ENCODE measurements at places on chromosomes 11 and 22.
A peak's percentile ranks its signal among the peaks of the same experiment; 100 is the strongest.

GRCh38 chr22:46068181-46068592, 82.1 kb upstream of the PPARA start:
- DNase-seq, result no peak

- DNase-seq, result no peak
These were observed 1371.2 kb downstream of the BRD1 start for GRCh38 chr22:48456449-48456848.

GRCh38 chr11:124302347-124303125, 11.2 kb downstream of the OR8D1 start:
- no peak for DNase-seq

- DNase-seq, result no peak
These were observed 12.2 kb downstream of the HPS5 start for GRCh38 chr11:18309691-18310090.

- no peak for DNase-seq
These were observed 1.1 kb downstream of the EWSR1 start for GRCh38 chr22:29269230-29269604.

- no peak for DNase-seq
These were observed 234.4 kb upstream of the E2F8 start for GRCh38 chr11:19474954-19475721.

- no peak for DNase-seq
These were observed 17.5 kb upstream of the CDC42EP2 start for GRCh38 chr11:65297026-65297672.

GRCh38 chr11:117639601-117640000, 157.4 kb downstream of the DSCAML1 start:
- DNase-seq, result no peak

DNA sequence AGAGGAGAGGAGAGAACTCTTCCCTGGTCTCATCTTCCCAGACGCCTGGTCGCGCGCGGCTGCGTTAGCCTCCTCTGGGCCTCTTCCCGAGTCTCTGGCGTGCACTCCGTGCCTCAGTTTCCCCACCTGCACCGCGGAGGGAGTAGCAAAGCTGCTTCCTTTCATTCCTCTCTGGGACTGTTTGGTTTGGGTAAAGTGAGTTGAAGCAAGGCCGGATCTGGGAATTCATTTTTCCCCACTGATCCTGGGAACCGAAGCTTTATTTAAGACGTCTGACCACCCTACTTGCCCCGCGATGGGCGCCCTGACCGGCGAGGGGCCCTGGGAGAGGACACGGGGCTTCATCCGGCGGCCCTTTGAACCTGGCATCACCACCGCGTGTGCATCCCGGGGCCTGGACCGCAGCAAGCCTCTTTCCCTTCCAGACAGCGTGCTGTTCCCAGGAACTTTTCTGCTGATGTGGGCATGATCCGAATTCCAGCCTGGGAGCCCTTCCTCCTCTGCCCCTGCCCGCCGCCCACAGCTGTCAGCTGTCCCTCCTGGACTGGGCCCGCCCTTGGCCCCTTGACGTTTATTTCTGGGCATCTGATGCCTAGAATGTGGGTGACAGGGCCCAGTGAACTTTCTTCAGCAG, 758 bp downstream of the LDLRAD3 start:
- peak; percentile 64 for DNase-seq

DNA sequence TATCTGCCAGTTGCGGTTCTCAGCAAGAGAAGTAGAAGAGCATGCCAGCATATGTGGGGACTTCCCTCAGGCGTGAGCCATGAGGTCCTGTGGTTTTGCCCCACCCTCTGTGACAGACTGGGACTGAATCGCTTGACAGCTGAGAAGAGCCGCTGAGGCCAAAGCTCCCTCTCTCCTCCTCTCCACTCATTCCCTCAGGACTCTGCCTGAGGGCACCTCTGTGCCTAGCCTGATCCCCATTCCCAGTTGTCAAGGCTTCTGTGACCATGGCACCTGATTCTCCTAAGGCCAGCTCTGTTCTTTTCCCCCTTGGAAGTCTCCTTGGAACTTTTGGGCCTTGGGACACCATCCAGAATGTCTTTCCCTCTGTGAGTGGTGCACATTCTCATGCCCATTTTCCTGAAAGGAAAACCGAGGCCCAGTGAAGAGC, 27.0 kb downstream of the ART5 start:
- DNase-seq, result no peak

- DNase-seq, result peak; percentile 62
These were observed 540 bp downstream of the ADM start for GRCh38 chr11:10305262-10305963.

DNA sequence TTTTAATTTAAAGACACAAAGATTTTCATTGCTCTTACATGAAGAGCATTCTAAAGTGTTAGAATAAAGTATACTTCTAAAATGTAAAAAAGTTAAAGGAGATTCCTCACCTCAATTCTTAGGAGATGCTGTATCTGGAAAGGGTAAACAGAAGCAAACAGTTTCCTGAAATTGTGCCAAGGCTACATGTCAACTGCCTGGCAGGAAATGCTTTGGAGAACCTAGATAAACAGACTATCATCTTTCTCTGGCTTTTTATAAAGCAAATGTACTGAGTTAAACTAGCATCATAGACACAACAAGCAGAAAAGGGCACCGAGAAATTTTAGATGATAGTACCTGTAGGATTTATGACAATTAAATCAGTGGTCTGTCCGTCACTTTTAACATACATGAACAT, 24.7 kb upstream of the AKIP1 start:
- DNase-seq, result no peak

- DNase-seq, result no peak
These were observed 19.6 kb downstream of the KCNE3 start for GRCh38 chr11:74447720-74448119.

- no peak for DNase-seq
These were observed 36.4 kb downstream of the SLC22A12 start for GRCh38 chr11:64627371-64627770.

DNA sequence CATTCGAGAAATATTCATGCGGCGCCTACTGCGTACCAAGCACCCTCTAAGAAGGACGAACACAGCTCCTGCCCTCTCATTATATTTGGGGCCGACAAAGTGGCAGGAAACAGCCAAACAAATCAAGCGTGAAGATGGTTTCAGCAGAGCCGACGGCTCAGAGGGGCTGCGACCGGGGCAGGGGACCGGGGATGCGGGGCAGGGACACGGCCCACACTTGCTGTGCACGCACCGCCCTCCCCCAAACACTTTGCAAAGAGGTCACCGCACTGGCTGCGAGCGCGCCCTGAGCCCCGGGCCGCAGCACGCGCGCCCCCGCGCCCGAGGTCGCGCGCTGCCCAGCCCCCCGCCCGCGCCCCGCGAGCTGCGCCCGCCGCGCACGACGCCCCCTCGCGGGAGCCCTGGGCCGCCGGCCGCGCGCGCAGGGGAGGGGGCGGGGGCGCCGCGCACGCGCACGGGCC, 255 bp upstream of the SYNGR1 start:
- DNase-seq, result peak; percentile 73

- peak; percentile 70 for DNase-seq
These were observed 5.5 kb downstream of the CSNK2A3 start for GRCh38 chr11:11347592-11347991.

DNA sequence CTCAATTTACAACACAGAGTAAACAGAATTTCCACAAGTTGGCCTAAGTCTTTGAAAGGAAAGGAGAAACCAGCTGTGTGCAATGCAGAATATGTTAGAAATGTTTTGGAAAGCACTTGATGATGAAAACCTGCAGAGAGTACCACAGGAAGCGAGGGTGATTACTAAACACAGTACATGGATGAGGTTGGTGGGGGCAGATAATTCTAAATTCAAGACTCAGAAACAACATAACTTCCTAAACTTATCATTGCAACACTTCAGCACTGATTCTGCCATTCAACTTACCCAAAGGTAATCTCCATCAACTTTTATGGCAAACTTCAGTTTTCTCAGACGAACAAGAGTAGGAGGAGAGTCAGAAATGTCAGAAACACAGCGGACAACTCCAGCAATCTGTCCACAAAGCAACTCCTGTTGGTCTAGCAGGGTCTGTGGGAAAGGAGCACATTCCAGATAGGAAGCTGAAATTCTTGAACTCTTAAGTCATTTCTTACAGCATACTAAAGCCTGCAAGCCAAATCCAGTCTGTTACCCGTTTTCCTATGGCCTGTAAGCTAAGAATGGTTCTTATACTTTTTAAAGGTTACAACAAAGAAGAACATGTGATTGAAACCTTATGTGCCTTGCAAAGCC, 6.8 kb downstream of the HPS4 start:
- no peak for DNase-seq

- peak; percentile 25 for DNase-seq
These were observed 4.0 kb downstream of the DGCR8 start for GRCh38 chr22:20083891-20084546.

- no peak for DNase-seq
These were observed 63.8 kb downstream of the RBX1 start for GRCh38 chr22:41015003-41015402.
